Stimulated activated CD4-positive, alpha-beta T cell treated with anti-CD3 and anti-CD28 coated beads, Interleukin-15, amount 100 ng/mL, for 1 hour (primary cell): ENCODE measurements at places on chromosomes 3 and 15.

GRCh38 chr15:63986751-63987341 lies 59.4 kb downstream of the DAPK2 start:
- DNase-seq, result no peak

GRCh38 chr3:136667081-136667480 lies 85.1 kb downstream of the STAG1 start:
- no peak for DNase-seq

- no peak for DNase-seq
Observed at GRCh38 chr3:198048445-198048844, 88.4 kb downstream of the LMLN start.

DNA sequence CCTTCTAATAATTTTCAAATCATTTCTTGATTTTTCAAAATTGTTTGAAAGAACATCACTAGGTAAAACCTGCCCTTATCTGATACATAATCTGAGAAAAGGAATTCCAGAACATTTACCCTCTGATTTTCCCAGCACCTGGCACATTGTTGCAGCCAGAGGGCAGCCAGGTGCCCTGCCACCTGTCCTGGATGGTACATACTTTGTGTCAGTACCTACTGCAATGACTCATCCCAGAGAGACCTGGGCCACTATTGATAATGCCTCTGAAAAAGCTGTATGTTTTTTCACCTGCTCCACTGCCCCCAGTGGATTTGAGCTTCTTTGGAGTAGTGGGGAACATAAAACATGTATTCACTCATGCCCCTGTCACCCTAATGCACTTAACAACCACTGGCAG lies 648.9 kb upstream of the GBE1 start:
- no peak for DNase-seq

GRCh38 chr3:163139600-163139999 lies 1643.0 kb downstream of the OTOL1 start:
- DNase-seq, result no peak

GRCh38 chr15:79197285-79197684 lies 85.2 kb upstream of the ANKRD34C start:
- no peak for DNase-seq

- no peak for DNase-seq
Observed at GRCh38 chr3:16908016-16908807, 23.5 kb downstream of the PLCL2 start.

- no peak for DNase-seq
Observed at GRCh38 chr3:107995823-107996222, 95.0 kb downstream of the CD47 start.

DNA sequence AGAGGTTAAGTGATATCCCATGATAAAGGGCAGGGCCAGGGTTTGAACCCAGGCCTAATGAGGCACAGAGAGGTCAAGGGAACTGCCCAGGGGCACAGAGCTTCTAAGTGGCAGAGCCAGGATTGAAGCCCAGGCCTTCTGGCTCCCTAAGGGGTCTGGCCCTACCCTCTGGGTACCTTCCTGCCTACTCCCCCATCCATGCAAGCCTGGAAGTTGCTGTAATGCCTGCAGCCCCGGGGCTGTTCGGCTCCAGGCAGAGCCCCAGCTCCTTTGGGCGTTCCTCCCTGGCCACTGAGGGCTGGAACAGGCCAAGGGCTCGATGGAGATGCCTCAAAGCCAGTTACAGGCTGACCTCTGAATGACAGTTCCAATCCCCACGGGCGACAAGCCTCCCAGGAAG lies 4.5 kb downstream of the GRIP2 start:
- no peak for DNase-seq

DNA sequence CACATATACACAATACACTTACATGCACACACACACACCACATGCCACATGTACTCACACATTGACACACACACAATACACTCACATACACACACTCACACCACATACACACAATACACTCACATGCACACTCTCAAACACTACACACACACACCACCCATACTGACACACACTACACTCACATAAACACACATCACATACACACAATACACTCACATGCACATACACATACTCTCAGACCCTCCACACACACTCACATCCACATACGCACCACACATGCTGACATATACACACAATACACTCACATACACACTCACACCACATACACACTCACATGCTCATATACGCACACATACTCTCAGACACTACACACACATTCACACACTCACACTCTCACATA lies 28.3 kb upstream of the KIF23 start:
- DNase-seq, result no peak

- no peak for DNase-seq
Observed at GRCh38 chr3:11799791-11800190, 46.9 kb downstream of the TAMM41 start.

- no peak for DNase-seq
Observed at GRCh38 chr3:40975711-40976121, 223.6 kb upstream of the CTNNB1 start.

DNA sequence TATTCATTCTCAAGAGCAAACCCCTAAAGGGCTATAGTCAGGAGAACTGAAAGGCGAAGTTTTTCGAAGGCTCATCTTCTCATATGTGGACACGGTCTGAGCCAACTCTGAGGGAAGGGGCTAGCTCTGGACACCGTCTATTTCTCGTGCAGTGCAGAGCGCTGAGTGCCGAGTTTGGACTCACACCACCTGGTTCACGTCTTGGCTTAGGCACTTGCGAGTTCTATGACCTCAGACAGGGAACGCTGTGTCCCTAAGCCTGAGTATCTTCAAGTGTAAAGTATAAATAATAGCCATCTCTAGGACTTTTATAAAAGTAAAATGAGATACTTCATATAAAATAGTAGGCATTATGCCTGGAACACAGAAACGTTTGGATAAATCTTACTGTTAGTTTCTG lies 223.7 kb downstream of the FMN1 start:
- no peak for DNase-seq

DNA sequence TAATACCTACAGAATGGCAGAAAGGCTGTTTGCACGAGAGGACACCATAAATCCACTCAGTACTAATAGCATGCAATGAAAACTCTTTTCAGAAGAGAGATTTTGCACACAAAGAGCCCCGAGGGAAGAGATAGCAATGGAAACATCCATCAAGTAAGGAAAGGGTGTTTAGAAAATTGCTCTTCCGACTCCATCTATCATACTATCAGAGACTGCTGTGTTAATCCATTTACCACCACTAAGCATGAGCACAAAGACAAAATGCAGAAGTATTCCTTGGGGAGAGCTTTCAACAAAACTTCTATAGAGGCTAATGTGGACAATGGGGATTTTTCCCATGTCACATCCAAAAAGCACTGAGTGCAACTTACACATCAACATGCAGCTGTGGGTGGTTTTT lies 72.1 kb upstream of the PLAAT1 start:
- no peak for DNase-seq

- DNase-seq, result peak; percentile 12
Observed at GRCh38 chr3:71584394-71585011, 975 bp upstream of the FOXP1 start.

GRCh38 chr15:50055750-50056157 lies 63.3 kb downstream of the ATP8B4 start:
- DNase-seq, result no peak

DNA sequence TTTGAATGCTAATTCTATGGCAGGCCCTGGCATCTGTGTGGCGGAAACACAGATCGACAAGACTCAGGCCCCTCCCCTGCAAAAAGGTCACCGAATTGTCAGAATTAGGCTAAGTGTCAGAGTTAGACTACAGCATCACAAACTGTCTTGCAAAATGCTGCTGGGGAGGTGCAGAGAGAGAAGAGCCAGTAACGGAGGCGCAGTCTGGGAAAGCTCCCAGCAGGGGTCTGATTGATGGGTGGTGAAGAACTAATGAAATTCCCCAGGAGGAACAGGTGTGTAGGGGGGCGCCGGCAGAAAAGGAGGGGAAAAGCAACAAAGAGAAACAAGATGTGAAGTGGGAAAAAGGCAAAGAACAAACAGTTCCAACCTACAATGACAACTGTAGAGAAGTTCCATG lies 72.7 kb upstream of the TAMM41 start:
- no peak for DNase-seq

DNA sequence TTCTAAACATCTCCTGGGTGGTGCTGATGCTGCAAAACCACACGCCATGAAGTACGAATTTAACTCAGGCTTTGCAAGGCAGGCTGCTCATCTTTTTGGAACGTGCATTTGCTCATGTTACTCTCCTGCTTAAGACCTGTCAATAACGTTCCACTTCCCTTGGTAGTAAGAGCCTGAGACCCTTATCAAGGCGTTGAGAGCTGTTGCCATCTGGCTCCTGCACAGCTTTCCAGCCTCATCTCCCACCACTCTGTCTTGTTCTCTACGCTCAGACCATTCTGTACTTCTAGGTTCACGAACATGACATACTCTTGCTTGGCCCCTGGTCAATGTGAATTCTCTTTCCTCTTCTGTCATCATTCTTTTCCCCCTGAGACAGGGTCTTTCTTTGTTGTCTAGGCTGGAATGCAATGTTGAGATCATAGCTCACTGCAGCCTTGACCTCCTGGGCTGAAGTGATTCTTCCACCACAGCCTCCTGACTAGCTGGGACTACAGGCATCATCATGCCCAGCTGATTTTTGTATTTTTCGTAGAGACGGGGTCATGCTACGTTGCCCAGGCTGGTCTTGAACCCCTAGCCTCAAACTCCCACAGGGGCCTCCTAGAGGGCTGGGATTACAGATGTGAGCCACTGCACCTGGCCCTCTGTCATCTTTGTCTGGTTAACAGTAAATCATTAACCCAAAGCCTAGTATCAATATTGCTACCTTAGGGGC lies 202.8 kb downstream of the CADPS start:
- no peak for DNase-seq

GRCh38 chr15:48962662-48963523 lies 826 bp downstream of the SHC4 start:
- DNase-seq, result no peak

GRCh38 chr15:48062148-48062872 lies 58.5 kb upstream of the SLC24A5 start:
- DNase-seq, result no peak

GRCh38 chr3:39501968-39502837 lies 34.7 kb downstream of the MOBP start:
- DNase-seq, result no peak

GRCh38 chr3:150148227-150148626 lies 177.5 kb upstream of the PFN2 start:
- DNase-seq, result no peak

DNA sequence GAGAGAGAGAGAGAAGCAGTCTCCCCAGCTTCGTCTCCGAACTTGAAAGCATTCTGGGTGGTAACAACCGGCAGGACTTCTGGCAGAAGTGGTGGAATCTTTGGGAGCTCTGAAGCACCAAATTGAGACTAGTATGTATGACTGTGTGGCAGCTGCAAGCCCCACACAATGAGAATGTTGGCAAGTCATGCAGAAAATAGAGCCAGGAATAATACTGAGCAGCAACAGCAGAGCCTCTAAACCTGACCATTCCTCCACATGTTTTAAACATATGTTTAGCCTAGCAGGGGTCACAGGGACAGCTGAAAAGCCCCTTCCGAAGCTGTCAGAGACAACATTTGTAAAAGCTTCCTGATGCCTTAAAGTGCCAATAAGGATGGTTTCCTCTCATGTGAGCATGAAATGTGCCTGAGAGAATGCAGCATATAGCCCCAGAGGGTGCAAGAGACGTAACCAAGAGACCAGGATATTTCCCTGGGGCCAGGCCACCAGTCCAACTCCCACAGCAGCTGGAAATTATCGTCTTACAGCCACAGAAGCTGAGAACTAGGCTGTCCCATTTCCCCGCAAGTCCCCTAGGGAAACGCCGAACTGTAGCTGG lies 178.6 kb upstream of the CCDC54 start:
- DNase-seq, result no peak

DNA sequence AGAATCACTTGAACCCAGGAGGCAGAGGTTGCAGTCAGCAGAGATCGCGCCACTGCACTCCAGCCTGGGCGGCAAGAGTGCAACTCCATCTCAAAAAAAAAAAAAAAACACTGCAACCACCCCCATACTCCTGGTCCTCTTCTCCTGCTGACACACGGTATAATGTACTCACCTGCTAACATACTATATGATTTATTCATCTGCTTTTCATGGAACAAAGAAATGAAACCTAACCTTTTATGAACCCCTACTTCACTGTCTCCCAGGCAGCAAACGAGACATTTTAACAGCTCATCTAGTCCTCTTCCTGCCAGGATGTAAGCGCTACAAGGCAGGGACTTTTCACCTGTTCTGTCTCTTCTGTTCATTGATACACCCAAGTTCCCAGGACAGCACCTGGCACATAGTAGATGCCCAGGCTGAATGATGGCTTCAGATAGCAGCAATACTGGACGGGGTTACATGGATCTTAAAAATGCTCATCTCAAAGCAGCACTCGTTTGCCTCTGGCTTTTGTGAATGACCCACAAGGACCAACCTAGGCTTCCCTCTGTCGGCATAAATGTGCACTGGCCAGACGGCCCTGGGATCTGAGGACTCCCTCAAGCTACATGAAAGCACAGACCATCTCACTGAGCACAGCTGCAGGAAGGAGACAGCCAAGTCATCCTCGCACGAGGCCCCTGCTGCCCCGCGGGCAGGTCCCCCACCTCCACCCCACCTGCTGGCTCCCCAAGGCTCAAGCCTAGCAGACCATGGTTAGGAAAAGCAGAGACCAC lies 20.3 kb downstream of the XXYLT1 start:
- DNase-seq, result no peak

DNA sequence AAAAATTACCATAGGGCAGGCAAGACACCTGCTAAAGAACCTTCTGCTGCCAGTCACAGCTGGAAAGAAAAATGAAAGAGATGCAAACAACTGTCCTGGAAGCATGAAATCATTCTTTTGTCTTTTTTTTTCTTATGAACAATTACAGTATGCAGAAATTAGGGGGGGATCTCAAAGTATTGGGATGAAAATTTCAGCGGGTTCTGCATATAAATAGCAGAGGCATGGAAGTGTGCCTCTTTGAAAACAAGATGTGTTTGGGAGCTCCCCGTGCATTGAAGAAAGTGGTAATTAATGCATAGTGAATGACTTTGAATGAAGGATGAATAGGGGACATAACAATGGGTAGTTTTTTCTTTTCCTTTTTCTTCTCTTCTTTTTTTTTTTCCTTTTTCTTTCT lies 431.2 kb downstream of the SOX2 start:
- DNase-seq, result no peak

- DNase-seq, result no peak
Observed at GRCh38 chr3:53892286-53892637, 603 bp upstream of the SELENOK start.

DNA sequence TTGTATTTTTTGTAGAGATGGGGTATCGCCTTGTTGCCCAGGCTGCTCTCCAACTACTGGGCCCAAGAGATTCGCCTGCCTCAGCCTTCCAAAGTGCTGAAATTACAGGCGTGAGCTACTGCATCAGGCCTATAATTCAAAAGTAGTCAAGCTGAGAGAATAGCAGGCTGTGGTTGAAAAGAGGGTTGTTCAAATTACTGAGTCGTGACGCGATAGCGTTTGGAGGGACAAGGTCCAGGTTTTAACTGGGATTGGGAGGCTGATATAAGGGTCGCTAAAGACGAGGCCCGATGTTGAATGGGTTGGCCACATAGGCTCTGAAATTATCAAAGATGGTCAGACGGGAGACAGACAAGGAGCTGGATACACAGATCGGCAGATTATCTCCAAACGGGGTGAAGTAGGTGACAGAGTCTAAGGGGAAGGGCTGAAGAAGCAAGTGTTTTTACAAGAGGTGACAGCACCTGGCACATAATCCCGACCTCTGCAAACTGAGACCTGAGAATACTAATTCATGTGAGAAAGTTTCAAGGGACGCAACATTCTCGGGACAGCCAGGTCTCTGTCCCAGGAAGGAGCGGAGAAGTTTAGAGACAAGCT lies 759 bp upstream of the ARID3B start:
- no peak for DNase-seq
